ENCODE measurements at places on chromosomes 2 and 18. TPM values are rescaled to one million over a fixed set of nuclear protein-coding genes. Genes with fewer than 3 reads are reported as not detected.

Gene WNT10A
- 0.10 TPM for total RNA-seq

Gene TBR1
- total RNA-seq = 0.07 TPM

Gene MARCHF4
- total RNA-seq = 25.5 TPM

Gene GRB14
- total RNA-seq = 5.0 TPM

Gene RGPD4
- 0.06 TPM for total RNA-seq

Gene TGIF1
- 72.4 TPM for total RNA-seq

Gene GPR55
- total RNA-seq = not detected

Gene CXCR1
- total RNA-seq = not detected

Gene VAMP5
- 0.25 TPM for total RNA-seq

Gene LHCGR
- total RNA-seq = not detected

Gene NEMP2
- 7.1 TPM for total RNA-seq

Gene SLC20A1
- 156 TPM for total RNA-seq

Gene ASXL2
- total RNA-seq = 9.3 TPM

Gene SPRED2
- 35.9 TPM for total RNA-seq

Gene PAX8
- total RNA-seq = 0.97 TPM

Gene IL18R1
- 1.0 TPM for total RNA-seq

Gene ATP8B1
- 6.8 TPM for total RNA-seq

Gene ST8SIA5
- total RNA-seq = 0.01 TPM

Gene ZNF521
- not detected for total RNA-seq

Data from A549 treated with Hydrocortisone at 1 μM for 4 hours (cell line).